GM13976 (cell line): ENCODE measurements at places on chromosomes 4 and X.
A peak's percentile ranks its signal among the peaks of the same experiment; 100 is the strongest.

DNA sequence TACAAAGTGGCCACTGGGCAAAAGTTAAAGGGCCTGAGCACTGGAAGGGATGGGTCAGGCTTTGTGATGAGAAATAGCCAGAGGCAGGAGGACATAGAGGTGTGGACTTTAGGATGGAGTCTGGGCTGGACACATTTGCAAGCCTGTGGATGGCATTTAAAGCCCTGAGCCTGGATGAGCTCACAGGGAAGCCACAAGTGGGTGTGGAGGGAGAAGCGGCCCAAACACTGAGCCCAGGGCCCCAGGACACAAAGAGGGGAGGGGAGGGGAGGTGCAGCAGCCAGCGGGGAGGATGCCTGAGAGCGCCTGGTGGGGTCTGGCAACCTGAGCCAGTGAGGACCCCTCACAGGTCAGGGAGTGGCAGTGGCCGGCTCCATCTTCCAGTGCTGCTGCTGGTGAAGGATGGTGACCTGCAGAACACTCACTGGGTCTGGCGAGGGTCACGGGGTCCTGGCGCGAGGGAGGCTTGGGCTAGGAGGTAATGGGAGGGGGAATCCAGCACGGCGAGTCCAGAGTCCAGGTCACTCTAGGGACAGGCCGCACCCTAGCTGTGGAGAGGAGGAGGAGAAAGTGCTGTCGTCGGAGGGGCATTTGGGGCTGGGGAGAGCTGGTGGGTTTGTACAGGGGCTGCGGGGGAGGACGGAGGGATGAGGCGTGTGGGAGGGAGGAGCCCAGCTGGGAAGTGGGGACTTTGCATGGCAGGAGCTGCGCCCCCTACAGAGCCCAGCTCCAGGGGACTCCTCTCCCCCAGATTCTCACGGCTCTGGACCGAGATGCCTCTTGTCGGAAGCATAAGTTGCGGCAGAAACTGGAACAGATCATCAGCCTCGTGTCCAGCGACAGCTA, 7.0 kb downstream of the LAGE3 start:
- no peak for DNase-seq

GRCh38 chrX:152028579-152028978, 54.1 kb upstream of the GABRE start:
- DNase-seq = no peak

DNA sequence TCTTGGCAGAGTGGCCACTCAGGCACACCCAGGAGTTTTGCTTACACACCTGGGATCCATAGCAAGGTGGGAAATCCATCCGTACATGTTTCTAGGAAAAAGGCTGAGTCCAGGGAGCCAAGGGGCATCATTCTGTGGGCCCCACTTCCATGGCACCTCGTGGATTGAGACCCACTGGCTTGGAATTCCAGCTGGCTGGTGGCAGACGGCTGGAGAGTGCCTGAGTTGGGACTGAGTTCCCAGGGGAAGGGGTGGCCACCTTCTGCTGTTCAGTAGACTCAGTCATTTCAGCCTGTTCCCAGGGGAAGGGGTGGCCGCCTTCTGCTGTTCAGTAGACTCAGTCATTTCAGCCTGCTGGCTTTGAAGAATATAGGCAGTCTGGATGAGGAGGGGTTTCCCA, 366.0 kb upstream of the GRIA3 start:
- DNase-seq = no peak

DNA sequence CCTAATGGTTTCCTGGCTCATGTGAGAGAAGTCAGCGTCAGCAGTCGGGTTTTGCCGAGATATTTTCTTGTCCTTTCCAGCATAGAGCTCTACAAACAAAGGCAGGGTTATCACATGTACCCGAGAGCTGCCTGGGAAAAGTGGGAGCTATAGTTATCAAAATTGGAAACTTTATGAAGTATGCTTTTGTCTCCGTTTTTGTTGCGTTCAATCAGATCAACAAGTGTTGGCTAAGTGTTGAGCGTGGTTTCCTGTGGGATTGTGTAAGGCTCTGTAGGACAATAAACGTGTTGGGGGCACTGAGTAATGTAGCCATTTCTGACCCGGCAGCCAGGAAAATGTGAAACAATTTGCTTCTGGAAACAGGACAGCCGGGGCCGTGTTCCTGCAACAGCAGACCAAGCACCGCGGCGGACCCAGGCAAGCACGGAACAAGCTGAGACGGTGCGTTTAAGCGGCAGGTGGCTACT, at the start of gene BMX:
Gene BMX, plus strand, starts transcription at position 311 of the 470 bp plus-strand sequence. CDS start 7,547 bp downstream, outside the sequence.
- no peak for DNase-seq

GRCh38 chrX:154029439-154029838, 9.7 kb upstream of the IRAK1 start:
- DNase-seq = no peak

- DNase-seq = no peak
These were observed 19.1 kb upstream of the PHF8 start for GRCh38 chrX:54063361-54063760.

- DNase-seq = peak; percentile 29
These were observed 875 bp downstream of the LAP3 start for GRCh38 chr4:17577665-17578481.

DNA sequence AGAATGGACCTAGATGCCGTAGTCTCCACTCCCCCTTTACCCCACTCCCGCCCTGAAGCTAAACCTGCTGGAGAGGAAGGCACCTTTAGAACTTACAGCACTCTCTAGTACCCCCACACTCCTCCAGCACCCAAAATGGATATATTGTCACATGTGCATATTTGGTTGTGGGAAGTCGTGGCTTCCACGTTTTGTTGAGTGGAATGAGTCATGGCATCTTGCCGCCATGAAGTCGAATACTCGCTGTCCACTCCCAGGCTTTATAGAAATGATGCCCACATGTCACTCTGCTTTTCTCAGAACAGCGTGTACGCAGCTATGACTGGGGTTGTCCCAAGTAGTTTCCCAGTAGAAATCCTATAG, 545 bp downstream of the ABCE1 start:
- DNase-seq = peak; percentile 41

GRCh38 chr4:119632216-119632615, 3.6 kb upstream of the PDE5A start:
- no peak for DNase-seq

- no peak for DNase-seq
These were observed 3.1 kb downstream of the POLR2B start for GRCh38 chr4:56981795-56982201.

GRCh38 chr4:149709640-149710039, 106.0 kb downstream of the IQCM start:
- no peak for DNase-seq

GRCh38 chr4:56424697-56425514, 10.5 kb downstream of the PPAT start:
- peak; percentile 32 for DNase-seq

DNA sequence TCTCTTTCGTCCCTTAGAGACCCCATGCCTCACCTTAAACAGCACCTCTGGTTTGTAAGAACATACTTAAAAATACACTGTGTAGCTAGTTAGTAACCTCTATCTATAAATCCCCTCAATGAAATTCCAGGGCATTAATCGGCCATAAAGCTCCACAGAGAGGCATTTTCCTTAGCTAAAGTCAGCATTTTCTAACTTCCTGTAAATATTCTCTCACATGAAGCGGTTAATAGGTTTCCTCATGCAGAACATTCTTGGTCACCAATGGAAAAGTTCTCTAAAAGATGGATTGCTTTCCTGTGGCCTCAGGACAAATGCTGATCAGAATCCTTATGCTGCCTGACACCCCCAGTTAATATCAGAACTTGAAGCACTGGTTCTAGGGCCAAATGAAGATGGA, 248.6 kb upstream of the BOD1L1 start:
- DNase-seq = no peak

DNA sequence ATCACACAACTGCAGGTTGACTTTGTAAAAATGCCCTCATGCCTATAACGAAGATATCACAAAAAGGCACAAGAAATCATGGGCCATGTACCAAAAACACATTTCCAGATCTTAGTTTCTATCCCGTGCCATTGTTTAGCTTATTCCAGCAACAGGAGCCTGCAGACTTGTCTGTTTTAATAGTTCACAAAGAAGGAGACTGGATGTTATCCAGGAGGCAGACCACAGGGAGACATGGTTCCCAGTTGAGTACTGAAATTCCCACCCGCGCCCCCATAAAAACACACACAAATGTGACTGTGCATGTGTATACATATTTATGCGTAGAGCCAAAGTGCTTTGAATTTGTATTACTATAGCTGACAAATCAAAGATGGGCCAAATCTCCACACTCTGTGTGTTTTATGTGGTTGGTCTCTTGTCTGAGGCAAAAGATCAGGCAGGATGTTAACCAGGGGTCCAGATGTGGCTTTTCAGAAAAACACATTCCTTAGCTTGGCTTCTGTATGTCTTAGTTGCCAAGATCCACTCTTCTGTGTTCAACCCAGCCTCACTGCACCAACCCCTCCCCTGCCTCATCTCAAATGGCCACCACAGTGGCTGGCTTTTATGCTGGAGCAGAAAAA, 469.2 kb upstream of the DIPK2B start:
- DNase-seq = no peak
